ACHN (cell line): ENCODE measurements at places on chromosomes 12 and 14.
A peak's percentile ranks its signal among the peaks of the same experiment; 100 is the strongest.

GRCh38 chr12:46664761-46665287 is 161.0 kb downstream of the SLC38A4 start:
- peak; percentile 72 for DNase-seq

DNA sequence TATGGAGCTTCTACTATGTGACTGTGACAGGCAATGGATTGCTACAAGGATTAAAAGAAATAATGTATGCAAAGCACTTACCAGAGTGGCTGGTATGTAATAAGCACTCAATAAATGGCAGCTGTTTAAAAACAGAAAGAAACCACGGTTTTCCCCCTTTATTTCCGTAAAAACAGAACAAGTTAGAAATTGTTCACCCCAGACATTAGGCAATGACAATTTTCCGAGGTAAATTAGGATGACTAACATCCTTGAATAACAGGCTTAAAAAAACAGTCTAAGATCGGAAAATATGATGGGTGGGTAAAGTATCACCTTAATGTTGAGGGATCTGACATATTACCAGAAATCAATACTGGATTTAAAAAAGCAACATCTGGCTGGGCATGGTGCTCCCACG is 20.9 kb upstream of the CNIH1 start:
- no peak for DNase-seq

DNA sequence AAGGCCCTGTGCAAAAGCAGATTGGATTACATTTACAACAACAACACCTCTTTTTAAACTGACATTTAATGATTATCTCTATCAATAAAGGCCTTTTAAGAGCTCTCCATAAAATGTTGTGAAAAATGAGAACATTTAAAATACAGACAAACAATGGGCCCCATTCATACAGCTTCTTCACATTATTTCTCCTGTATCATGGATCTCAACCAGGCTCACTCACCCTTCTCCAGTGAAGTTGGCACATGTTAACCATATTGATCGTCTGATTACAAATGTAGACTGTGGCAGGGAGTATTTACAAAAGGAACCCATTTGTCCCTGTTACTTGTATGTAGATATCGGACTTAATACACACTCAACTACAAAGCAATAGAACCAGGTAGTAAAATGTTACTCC is 220.2 kb upstream of the BTG1 start:
- DNase-seq = no peak

- no peak for DNase-seq
These were observed 32.0 kb downstream of the PRKD1 start for GRCh38 chr14:29895591-29896083.

DNA sequence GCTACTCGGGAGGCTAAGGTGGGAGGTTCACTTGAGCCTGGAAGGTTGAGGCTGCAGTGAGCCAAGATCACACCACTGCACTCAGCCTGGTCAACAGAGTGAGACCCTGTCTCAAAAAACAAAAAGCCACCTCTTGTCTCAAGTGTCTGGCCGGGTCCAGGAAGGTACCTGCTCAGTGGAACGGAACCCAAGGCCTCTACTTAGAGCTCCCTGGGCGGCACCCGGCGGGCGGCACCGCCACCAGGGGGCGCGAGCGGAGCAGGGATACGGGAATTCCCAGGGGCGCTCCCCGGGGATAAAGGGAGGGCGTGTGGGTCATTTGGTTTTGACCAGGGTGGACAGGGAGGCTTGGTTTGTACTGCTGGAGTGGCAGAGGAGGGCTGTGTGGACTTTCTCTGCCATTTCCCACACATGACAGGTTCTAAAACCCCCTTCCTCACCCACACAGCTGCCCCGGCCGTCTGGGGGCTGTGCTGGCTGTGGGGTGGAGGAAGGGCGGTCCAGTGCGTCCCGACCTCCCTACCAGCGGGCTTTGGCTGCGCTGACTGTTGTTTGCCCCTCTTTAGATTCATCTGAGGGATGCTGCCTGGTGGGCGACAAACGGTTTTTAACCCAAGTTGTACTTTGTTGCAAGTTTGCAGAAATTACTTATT is 91.4 kb downstream of the SETD3 start:
- DNase-seq = peak; percentile 67

DNA sequence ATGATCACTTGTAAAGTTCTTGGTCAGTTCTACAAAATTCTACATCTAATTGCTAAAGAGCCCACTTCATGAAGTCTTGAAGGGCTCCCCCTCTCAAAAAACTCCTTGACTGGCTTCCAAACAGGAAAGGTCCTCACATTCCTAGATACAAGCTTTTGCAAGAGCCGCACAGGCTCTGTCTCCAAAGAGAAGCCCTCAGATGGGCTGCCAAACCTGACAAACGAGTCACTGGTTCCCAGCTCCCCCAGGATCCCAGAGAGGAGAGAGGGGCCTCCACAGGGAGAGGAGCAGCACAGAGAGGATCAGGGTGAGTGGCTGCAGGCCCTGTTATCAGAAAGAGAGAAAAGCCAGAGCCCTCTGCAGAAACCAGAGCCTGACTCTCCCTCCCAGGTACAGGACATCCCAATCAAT is 5.8 kb downstream of the NID2 start:
- no peak for DNase-seq

GRCh38 chr12:15777355-15778012 is 11.7 kb downstream of the EPS8 start:
- no peak for DNase-seq

- DNase-seq = no peak
These were observed 138.6 kb downstream of the RPS29 start for GRCh38 chr14:49447540-49448107.

DNA sequence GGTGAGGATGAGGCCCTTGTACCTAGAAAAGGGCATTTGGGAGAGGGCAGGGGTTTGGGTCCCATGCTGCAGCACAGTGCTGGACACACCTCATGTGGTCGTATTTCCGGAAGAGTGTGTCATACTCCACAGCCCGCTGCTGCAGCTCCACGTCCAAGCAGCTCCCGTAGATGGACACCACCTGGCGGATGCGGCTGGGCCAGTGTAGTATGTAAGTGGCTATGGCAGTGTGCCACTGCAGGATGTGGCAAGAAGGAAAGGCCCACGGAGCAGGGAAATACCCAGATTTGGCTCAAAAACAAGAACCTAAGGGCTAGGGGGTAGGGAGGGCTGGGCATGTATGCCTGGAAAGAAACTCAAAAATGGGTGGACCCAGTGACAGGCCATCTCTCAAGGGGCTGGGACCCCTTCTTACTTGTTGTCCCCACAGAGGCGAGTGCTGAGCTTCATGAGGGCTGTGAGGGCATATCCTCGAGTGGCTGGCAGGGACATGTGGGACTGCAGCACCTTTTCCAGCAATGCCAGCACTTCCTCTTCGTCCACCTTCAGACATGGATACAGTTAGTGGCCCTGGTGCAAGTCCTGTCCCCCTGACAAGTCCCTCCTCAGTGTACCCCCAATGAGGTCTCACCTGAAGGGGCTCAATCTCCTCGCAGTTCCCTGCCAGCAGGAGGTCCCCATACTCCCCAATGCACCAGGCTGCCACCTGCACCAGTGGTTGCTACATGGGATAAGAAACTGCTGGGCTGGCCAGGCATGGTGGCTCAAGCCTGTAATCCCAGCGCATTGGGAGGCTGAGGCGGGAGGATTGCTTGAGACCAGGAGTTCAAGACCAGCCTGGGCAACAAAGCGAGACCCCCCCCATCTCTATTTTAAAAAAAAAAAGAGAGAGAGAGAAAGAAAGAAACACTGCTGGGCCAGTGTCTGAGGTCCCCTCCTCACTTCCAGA is 5.4 kb downstream of the AP1G2 start:
- no peak for DNase-seq

GRCh38 chr12:111842556-111843396 is 748 bp downstream of the MAPKAPK5 start:
- DNase-seq = peak; percentile 47

- DNase-seq = no peak
These were observed 17.5 kb downstream of the IQSEC3 start for GRCh38 chr12:84056-84455.

- DNase-seq = no peak
These were observed 1226.5 kb downstream of the GALC start for GRCh38 chr14:86766469-86766868.

DNA sequence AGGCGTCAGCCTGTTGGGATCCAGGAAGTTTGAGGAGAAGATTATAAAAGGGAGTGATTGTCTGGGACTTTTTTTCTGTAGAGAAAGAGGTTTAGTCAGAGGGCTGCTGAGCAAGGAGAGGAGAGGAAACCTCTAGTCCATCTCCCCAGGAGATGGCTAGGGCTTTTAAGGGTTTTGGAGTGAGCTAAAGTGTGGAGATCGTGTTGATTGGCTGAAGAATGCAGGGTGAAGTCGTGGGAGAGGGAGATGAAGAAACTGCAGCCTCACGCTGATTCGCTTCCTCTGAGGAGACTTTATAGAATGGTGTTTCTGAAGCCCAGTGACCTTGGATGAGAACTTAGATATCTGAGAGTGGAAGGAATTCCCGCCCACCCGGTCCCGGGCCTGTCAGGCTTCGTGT is 193.7 kb upstream of the PWP1 start:
- no peak for DNase-seq

DNA sequence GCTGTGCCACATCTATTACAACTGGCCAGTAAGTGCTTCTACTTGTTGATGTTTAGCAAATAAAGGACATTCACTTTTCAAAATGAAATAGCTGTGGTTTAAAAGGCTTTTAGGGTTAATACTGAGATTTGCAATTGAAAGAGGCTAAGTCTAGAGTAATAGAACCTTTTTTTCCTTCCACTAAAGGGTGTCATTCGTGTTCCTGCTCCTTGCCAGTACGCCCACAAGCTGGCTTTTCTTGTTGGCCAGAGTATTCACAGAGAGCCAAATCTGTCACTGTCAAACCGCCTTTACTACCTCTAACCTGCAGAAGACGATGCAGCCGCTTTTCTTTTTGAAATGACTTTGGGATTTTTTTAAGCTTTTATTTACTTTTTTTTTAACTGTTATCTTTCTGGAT is 33.6 kb downstream of the PIWIL1 start:
- no peak for DNase-seq

DNA sequence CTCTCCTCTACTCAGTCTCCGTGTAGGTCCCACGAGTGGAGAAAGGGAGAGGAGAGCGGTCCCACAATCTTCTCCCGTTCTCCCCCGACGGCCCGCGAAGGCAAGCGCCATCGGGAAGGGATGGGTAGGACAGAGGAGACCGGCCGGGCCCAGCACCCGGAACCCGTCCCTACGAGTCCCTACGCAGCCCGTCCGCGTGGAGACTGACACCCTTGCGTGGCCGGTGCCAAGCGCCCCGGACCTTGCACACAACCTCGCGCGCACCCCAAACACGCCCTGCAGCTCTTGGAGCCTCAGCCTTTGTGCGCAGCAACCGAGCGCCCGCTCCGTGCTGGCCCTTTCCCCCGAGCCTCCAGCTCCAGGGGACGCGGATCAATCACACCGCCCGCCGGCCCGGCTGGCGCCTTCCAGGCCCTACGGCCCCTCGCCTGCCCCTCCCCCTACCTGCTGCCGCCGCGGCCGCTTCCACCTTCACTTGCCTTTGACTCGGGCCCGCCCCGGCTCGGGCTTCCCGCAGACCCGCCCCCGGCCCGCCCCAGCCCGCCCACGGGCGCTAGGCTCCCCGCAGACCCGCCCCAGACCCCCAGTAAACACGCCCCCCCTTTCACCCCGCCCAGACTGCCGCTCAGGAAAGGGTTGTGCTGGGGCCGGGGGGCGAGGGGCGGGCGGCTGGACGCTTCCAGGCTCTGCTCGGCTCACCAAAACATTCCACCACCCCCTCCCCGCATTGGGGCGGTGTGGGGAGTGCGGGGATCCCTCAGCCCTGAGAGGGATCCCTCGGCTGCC is at the start of gene NDRG2:
Gene NDRG2, minus strand, starts transcription at position 477 of the 786 bp plus-strand sequence. CDS start 1,746 bp downstream, outside the sequence.
- DNase-seq = peak; percentile 27

- no peak for DNase-seq
These were observed 97.3 kb upstream of the RBM19 start for GRCh38 chr12:114063435-114063834.

DNA sequence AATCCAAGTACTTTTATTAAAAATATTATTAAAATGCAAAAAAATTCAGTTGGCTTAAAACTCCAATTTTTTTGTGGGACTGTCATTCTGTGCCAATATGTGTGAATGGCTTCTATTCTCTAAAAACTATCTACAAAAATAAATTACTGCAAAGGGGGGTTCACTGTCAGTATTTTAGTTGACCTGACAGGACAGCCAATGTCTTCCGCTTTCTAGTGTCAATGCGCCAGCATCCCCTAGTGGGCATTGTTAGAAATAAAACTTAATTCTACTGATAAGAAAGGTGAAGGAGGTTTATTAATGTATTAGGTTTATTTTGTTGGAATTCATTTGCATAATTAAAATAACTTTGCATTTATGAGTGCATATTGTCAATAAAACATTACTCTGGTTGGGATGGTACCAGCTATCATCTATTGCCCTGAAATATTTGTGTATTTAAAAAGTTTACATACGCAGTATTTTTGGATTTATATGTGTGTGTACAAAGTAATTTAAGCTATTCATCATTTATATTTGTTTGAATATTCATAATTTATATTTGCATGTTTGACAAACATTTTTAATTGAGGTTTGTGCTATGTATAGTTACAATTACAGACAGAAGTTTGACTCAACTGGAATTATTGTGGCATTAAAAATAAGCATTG is 527.2 kb downstream of the FLRT2 start:
- peak; percentile 38 for DNase-seq

DNA sequence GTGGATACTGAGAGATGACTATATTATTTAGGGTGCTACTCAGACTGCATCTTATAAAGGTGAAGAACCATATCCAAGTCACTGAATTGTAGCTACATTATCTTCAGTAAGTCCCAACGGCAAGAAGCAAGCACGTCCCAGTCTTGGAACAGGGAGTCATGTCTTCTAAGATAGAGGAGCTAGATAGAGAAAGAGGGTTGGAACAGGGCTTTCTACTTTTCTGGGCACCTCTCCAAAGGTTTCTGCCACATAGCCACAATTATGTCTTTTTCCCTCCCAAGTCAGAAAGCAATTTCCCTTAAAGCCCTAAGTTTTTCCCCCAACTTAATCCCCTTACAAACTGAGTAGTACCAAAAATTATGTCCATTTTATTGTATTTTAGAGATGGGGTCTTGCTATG is 22.4 kb downstream of the MAPK1IP1L start:
- DNase-seq = no peak

DNA sequence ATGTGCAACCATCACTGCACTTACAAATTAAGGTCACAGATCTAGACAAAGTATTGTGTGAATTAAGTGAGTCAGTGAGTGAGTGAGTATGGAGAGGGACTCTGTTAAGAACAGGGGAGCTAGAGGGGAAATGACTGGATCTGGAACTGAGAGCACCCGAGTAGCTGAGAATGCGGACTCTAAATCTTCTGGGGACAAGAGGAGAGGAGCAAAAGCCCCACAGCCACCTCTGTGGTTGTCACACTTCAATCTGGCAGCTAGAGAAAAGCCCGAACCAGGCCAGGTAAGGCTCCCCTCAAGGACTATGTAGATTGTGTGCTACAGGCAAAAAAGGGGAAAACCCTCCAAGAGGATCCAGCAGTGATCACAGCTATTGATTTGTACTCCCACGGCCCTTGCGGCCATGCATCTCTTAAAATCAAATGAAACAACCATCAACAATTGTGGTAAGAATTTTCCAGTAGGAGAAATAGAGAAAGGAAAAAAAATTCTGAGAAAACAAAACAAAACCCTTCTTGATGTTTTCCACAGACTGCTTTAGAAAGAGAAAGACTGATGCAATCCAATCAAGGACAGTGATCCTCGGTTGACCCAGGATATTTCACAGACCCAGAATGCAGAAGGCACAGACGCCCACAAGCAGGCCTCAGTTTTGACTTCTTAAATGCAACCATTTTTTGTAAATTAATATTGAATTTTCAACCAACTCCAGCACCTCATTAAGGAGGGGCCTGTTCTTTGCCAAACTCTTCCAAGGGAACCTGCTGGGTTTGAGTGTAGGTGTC is 109.6 kb downstream of the SLC38A6 start:
- DNase-seq = no peak
